AG08396 (cell line): ENCODE measurements at places on chromosomes 2 and 18.

DNA sequence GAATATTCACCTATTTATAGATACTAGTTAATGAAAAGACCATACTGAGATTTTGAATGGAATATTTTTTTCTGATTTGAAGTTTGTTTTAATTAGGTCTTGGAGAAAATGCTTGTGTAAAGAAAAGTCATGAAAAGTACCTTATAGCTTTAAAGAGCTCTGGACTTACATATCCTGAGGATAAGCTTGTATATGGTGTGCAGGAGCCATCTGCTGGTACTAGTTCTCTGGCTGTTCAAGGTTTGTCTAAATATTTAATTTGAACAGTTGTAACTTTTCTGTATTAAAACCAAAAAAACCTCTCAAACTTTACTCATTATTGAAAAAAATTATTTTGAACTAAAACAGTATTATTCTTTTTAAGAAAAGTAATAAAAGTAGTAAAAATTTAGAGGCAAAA is 50.1 kb downstream of the UBR3 start:
- DNase-seq = no peak

- DNase-seq = no peak
Observed at GRCh38 chr2:75155115-75155514, 44.2 kb downstream of the TACR1 start.

DNA sequence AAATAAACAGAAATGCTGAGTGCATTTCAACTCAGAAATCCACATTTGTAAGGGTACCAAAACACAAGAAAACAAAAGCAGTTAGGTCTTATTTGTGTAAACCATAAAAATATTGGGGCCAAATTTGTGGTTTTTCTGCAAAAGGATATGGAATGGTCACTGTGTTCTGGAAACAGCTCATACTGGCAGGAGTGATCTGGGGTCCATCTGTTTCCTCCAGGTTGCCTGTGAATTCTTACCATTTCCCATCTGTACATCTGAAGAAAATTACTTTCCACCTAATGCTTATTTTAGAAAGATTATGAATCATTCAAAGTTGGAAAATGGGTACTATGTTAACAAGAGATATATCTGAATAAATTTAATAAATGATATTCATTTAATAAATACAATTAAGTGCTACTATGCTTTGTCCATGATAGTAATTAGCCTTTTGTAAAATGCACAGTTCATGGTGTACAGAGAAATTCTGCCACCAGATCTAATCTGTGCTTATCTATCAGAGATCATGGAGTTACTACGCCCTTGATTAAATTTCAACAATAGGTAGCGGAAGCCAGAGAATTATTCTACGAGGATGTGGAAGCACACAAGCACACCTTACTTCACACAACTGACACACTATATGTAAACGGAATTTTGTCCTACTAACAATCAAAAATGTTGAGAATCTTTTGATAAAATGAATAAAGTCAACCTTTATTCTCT is 10.9 kb downstream of the ALS2 start:
- DNase-seq = no peak

GRCh38 chr2:111662771-111663470 is 221.1 kb downstream of the ANAPC1 start:
- no peak for DNase-seq

DNA sequence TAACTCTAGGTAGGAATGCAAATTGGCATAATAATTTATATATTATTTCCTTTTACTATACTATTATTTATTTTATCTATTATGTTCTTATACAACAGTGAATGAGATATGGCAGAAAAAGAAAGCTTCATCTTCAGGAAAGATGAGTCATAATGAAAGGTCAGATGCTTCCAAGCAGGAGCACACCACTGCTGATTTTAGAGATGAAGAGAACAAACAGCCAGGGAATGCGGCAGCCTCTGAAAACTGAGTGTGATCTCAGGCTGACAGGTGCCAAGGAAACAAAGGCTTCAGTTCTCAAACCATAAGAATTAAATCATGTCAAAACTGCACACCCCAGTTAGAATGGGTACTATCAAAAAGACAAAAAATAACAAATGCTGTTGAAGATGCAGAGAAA is 149.0 kb downstream of the CCDC178 start:
- no peak for DNase-seq

- DNase-seq = no peak
Observed at GRCh38 chr2:53347269-53347668, 420.3 kb upstream of the CHAC2 start.

GRCh38 chr2:144712550-144712940 is 192.6 kb upstream of the ZEB2 start:
- no peak for DNase-seq

DNA sequence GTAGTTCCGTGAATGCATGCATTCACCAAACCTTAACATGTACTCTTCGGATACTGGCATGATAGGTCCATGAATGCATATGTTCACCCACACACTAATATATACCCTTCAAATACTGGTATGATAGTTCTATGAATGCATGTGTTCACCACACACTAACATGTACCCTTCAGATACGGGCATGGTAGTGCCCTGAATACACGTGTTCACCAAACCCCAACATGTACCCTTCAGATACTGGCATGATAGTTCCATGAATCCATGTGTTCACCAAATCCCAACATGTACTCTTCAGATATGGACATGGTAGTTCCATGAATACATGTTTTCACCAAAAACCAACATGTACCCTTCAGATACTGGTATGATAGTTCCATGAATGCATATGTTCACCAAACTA is 48.5 kb upstream of the ALKAL2 start:
- no peak for DNase-seq

GRCh38 chr2:50431958-50432650 is 599.8 kb downstream of the NRXN1 start:
- no peak for DNase-seq

DNA sequence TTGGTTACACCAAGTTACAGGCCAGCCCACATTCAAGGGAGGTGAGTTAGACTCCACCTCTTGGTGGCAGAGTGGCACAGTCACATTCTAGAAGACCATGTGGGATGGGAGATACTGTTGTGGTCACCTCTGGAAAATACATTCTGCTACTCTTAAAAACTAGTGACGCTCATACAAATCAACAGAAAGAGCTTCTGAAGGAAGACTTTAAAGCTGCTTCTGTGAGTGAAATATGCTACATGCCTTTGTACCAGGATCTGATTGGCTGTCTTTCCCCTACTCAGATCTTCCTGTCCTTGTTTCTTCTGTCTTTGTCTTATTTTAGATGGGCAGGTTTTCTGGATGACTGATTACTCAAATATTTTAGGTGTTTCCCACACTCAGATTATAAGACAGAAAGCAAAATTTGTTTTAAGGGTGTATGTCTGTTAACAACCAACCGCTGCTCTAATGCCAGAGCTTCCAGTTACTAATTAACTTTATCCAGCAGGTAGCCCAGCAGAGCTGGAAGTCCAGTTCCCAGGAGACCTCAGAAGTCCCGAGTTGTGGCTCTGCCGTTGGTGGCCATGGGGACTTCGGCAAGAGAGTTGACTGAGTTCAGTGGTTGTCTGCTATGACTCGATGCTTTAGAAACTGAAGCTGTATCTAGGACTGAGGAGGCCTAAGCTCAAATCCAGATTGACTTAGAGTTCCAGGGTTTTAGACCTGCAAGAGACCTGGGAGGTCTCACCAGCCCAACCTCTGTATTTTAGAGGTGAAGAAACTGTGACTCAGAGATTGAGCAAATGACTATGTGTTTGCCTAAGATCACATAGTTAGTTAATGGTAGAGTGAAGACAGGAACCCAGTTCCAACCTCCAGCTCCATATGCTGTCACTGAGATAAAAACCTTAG is 7.4 kb downstream of the IL1R2 start:
- DNase-seq = no peak

- DNase-seq = no peak
Observed at GRCh38 chr2:182586426-182586825, 129.6 kb upstream of the DNAJC10 start.

DNA sequence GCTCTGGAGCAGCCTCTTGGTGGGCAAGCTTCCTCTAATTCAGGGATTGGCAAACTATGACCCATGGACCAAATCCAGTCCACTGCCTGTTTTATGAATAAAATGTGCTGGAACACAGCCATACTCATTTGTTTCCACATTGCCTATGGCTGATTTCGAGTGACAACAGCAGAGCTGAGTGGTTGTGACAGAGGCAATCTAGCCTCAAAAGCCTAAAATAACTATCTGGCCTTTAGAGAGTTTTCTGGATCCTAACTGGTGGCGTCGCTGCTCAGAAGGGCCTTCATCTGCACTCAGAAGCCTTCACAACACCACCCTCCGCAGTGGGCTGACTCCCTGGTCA is 147.1 kb downstream of the CCBE1 start:
- no peak for DNase-seq

- no peak for DNase-seq
Observed at GRCh38 chr2:172865422-172865821, 129.8 kb downstream of the RAPGEF4 start.

- no peak for DNase-seq
Observed at GRCh38 chr2:117957616-117958015, 56.3 kb downstream of the CCDC93 start.

DNA sequence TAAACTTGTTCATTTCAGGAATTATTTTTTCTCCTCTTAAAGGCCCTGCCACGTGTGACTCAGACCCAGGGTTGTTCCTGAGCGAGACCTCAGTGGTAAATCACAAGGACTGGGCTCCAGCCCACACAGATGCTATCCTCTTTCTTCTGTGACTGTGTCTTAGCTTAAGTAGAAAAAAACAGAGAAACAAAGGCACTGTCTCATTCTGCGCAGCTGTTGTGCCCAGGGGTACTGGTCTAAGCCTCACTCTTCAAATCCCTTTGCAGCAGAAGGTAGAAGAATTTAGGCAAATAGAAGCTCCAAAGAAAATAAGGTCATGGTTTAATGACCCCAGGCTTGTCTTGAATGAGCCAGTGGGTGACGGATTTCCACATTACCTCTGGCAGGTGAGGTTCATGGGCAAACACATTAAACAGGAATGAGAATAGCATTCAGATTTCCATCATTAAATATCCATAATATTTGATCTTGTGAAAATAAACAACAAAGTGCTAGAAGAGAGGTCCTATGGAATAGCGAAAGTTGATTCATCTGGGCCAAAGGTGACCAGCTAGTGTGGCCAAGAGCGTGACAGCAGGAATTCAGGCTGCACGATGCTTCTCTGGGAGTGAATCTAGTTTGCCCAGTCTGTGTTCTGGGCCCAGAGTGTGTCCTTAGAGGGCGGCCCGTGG is 63.3 kb downstream of the LIPG start:
- DNase-seq = no peak

DNA sequence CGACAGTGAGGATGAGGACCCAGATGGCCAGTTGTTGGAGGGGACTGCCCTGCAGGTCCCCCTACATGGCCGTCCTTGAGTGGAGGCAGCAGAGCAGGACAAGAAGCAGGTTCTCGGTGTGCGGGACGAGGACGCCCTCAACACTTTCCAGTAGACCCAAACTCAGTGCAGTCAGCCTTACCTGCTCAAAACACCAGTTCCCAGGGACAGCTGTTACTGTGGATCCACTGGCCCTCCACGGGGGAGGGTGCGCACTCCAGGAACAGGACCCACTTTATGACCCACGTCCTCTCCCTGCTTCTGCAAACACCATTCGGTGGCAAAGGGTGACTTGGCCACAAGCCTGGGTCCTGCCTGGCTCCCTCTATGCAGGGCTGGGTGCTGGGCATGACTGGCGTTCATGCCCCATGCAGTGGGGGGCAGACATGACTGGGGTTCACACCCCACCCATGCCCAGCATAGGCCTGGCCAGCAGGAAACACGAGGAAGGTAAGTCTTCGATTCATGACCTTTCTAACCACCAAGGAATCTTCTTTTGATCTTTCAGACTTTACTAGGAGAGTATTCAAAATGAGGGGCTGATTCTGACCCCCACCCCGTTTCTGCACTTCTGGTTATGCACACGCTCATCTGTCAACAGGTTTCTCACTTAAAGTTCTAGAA is 233.7 kb downstream of the HDAC4 start:
- no peak for DNase-seq

DNA sequence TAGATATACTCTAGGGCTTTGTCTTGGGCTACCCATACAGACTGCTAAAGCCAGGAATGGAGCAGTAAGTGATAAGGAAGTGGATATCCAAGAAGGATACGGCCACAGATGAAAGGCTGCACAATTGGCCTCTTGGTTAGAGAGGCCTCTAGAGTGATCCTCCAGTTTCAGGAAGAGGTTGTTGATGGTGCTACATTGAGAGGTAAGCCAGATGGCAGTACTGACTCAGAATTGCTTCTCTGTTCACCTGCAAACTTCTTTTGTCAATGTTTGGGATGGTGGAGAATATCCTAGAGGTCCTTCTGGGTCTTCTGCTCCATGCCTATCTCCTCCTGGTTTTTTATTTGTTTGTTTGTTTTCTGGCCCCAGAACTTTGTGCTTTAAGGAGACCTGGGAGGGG is 226.8 kb upstream of the LRRTM1 start:
- no peak for DNase-seq
